Stimulated activated CD8-positive, alpha-beta memory T cell treated with anti-CD3 and anti-CD28 coated beads, Interleukin-4, amount 100 ng/mL, for 4 hours (primary cell): ENCODE measurements at places on chromosomes 6 and 20.

DNA sequence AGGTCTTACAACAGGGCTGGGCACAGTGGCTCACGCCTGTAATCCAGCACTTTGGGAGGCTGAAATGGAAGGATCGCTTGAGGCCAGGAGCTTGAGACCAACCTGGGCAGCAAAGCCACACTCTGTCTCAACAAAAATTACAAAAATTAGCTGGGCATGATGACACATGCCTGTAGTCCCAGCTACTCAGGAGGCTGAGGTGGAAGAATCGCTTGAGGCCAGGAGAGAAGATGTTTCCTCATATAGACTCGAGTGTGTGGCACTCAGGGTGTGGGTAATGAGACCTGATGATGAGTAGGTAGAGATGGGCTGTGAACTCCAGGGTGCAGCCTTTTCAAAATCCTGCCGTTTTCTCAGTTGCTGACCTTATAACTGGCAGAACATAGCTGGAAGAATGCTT, 125.3 kb upstream of the FOXO3 start:
- DNase-seq, result no peak

DNA sequence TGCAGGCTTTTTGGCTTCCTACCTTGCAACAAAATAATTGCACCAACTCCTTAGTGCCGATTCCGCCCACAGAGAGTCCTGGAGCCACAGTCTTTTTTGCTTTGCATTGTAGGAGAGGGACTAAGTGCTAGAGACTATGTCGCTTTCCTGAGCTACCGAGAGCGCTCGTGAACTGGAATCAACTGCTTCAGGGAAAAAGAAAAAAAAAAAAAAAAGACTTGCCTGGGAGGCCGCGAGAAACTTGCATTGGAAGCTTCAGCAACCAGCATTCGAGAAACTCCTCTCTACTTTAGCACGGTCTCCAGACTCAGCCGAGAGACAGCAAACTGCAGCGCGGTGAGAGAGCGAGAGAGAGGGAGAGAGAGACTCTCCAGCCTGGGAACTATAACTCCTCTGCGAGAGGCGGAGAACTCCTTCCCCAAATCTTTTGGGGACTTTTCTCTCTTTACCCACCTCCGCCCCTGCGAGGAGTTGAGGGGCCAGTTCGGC, 420 bp downstream of the SOX4 start:
- no peak for DNase-seq

GRCh38 chr20:30593572-30593971, 663.9 kb upstream of the DEFB115 start:
- DNase-seq, result no peak

DNA sequence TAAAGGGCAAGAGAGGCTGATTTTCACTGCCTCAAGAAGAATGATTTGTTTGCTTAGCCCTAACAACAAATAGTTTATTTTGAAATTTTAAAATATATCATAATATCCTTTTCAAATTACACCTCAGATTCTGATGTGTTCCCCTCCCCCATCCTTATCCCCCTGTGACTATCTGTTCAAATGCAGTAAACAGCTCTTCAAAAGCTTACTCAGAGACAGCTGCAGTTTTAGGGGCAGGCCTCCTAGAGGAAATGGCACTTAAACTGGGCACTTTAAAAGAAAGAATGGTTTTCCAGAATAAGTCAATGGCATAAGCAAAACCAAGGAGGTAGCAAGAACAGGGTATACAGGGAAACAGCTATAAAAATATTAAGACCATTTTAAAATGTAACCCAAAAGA, 118.6 kb upstream of the UST start:
- DNase-seq, result no peak

GRCh38 chr6:154606457-154606856, 96.0 kb upstream of the CNKSR3 start:
- DNase-seq, result peak; percentile 34

DNA sequence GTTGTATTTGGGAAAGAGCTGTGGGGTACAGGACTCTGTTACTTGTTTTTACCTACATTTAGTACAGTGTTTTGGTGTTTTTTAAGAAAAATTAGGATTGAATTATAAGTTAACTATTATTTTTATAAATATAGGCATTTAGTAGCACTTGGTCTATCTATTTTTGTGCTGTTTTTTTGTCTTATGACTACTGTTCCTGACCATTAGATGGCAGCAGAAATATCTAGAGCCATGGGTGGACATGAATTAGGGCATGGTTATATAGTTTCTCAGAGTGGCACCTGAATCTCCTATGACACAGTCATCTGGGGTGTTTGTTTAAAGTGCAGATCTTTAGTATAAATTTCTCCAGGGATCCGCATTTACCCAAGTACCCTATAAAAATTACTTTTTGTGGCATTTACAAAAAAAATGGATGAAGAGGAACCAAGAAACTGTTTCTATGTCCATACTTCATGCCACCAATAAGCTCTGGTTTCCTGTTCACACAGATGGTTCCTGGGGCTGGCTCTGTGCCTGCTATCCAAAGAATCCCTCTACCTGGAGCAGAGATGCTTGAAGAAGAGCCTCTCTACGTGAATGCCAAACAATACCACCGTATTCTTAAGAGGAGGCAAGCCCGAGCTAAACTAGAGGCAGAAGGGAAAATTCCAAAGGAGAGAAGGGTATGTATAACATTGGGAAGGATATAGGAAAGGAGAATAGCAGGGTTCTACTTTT, 19.8 kb downstream of the NFYA start:
- no peak for DNase-seq

DNA sequence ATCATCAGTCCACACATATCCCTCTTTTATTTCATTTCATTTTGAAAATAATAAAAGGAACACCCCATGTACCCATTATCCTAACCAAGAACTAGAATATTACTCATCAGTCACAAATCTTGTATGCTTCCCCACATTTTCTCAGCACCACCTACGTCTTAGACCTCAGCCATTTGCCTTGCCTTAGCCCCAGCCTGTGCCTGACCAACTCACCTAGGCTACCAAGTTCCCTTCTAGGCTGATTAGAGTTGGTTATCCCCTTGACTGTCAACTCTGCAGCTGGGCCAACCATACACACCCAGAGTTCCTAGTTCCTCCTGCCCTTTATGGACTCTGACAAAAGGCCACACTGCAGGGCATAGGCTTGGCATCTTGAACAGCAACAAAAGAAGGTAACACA, 33.4 kb upstream of the IPCEF1 start:
- no peak for DNase-seq

DNA sequence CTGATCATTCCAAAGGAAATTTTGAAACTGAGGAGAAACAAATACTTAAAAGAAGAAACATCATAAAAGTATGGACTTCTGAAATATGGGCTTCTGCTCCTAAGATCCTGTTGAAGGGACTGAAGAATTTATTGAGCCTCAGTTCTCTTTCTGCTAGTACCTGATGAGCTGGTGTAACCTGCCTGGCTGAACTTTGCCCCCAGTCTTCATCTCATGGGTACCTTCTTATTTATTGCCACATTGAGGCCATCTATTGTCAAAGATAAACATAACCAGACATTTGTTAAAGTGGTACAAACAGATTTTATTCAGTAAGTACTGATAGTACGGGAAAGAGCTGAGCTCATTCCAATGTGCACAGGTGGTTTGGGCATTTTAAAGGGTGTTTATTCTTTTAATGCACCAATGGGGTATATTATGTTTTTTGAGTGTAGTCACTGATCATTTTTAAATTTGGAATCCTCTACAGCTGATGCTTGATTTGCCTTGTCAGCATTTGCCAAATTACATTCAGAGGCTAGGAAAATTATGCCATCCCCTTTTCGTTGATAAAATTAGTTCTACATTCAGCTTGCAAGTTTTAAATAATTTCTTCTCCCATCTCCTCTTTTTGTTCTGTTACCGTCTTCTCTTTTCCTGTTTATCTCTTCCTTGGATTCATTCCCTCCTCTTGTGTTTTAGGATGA, 118.2 kb downstream of the PRIM2 start:
- DNase-seq, result no peak

GRCh38 chr6:18585032-18585573, 198.0 kb downstream of the RNF144B start:
- no peak for DNase-seq

GRCh38 chr6:114827135-114827534, 484.3 kb upstream of the HS3ST5 start:
- DNase-seq, result no peak

DNA sequence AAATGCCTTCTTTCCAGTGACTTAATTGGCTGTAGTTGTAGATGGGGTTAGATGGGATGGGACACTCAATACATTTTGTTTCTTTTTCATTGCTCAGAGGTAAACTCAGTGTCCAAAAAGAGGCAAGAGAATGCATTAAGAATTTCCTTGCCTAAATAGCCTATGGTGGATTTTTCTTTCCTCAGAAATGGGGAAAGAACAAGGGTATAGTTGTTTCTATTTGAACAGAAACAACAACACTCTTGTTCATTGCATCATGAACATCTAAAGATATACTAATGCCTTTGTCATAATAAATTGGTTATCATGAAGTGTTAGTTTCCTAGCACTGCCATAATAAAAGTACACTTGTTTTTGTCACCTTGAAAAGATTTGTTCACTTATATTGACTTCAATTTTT, 14.6 kb upstream of the DEFB123 start:
- DNase-seq, result no peak

- no peak for DNase-seq
These were observed 970 bp downstream of the BLTP3A start for GRCh38 chr6:34792605-34793500.

GRCh38 chr6:157557559-157557958, 176.6 kb downstream of the ZDHHC14 start:
- no peak for DNase-seq

GRCh38 chr6:45422503-45423110, 44.9 kb upstream of the SUPT3H start:
- no peak for DNase-seq

- no peak for DNase-seq
These were observed 15.1 kb upstream of the ZNF217 start for GRCh38 chr20:53608456-53609452.

DNA sequence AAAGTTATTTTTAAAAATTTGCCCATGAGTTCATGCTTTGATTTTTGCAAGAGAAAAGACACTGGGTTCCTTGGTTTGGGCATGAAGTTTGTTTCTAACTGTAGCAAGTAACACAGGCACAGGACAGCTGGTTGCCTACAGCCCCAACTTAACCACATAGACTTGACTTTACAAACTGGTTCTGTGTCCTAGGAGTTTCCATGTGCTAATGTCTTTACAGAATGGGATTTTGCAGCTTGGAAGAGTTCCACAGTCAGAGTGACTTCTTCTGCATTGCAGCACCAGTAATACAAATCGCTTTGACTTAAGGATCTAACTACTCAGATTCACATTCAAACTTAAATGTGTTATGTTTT, 44.3 kb downstream of the OR2B2 start:
- no peak for DNase-seq

GRCh38 chr6:41286544-41287346, at the start of gene TREM1:
Gene TREM1 (minus strand): TSS chr6:41286682. CDS start chr6:41286655, 27 bp downstream.
- no peak for DNase-seq

GRCh38 chr6:105675715-105676397, 273.0 kb upstream of the PREP start:
- DNase-seq, result no peak

DNA sequence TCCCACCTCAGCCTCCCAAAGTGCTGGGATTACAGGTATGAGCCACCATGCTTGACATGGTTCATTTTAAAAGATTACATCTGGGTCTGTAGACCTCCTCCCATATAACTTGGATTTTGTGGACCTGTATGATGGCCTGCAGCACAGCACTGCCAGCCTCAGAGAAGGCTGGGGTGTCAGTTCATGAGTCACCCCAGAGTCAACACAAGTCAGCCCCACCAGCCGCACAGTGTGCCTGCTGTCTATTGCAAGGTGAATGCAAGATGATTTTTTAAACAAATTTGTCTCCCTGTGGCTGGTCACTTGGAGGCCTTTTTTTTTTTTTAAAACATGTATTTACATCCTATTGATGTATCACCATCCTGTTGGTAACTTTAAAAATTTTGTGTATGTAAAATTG, 76.7 kb downstream of the RREB1 start:
- no peak for DNase-seq
